Liver (tissue), 10 donors: ENCODE measurements at places on chromosomes 12 and 14. TPM values are rescaled to one million over a fixed set of nuclear protein-coding genes. Genes with fewer than 3 reads are reported as not detected.

Gene APOF
- 11.9 TPM for total RNA-seq

Gene CCDC196
- not detected for total RNA-seq

Gene MYO1H
- not detected for total RNA-seq

Gene KRT79
- not detected for total RNA-seq

Gene KCNA5
- 0.09 TPM for total RNA-seq

Gene FOXG1
- total RNA-seq: not detected

Gene KERA
- total RNA-seq: not detected

Gene CMA1
- not detected for total RNA-seq

Gene LBHD2
- total RNA-seq: not detected
